ENCODE measurements at places on chromosomes 4 and X.

- no peak for DNase-seq
Observed at GRCh38 chrX:1676866-1677265, 62.0 kb downstream of the ASMT start.

GRCh38 chrX:109684136-109684535 is 48.9 kb downstream of the ACSL4 start:
- no peak for DNase-seq

DNA sequence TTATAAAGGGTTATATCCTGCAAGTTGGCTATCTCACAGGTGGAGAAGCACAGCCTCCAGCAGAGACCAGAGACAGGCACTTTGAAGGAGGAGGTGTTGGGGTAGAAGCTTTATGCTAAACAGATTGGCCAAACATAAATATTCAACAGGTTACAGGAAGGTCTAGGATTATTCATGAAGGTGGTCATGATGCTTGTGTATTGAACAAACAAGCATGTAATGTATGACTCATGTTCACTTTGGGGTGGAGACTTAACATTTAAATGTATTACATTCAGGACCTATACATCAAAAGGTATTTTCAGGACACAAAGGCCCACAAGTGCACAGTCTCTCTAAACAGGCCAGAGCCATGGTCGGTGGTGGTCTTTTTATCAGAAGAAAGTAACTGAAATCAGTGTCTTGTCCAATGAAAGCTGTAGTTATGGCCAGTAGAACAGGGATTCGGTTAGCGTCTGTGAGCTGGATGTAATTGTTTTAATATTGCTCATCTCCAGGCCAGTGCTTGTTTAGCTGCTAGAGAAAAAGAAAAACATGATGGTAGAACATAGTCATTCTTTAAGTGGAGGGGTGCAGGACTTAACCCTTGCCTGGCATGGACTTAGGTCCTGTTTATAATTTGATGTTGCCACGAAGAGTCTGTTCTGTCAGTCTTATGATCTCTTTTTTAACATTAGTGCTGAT is 555.2 kb upstream of the PCDH10 start:
- DNase-seq = no peak

DNA sequence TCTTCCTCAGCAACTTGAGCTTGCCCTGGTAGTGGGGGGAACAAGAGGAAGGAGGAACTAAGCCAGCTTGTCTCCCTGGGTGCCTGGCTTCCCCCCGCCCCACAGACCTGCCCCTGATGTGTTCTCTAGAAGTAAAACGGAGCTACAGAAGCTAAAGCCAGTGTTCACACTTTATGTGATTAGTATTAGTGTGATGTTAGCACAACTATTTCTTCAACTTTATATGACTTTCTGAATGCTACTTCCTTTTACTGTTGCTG is 10.7 kb downstream of the RGS12 start:
- no peak for DNase-seq

- DNase-seq = no peak
Observed at GRCh38 chrX:14616301-14616700, 87.0 kb downstream of the GLRA2 start.

DNA sequence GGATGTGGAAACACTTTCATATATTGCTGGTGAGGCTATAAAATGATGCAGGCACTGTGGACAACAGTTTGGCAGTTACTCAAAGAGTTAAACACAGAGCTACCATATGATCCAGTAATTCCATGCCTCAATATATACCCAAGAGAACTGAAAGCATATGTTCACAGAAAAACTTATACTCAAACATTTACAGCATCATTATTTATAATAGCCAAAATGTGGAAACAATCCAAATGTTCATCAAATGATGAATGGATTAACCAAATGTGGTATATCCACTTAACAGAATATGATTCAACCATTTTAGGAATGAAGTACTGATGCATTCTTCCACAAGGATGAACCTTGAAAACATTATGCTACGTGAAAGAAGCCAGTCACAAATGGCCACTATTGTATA is 603.8 kb downstream of the IQCM start:
- no peak for DNase-seq

- DNase-seq = no peak
Observed at GRCh38 chr4:113160548-113160947, 111.1 kb downstream of the ANK2 start.

All from dermis blood vessel endothelial cell (primary cell).